SW 1271 (cell line): ENCODE measurements at places on chromosomes 5 and 9.

DNA sequence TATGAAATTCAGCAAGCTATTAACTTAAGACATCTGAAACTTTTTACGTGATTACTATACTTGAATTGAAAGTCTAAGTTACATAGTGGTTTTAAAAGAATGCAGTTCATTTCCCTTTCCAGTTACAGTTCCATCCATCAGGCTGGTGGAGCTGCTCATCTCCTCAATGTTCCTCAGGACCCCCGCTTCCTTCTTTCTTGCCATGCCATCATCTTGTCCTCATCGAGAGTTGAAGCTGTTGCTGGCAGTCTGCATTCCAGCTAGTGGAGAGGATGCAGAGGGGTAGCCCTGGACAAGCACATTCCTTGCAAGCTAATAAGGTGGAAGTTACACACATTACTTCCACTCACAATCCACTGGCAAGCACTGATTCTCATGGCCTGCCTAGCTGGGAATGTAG is 8.8 kb upstream of the RNF183 start:
- DNase-seq, result no peak

DNA sequence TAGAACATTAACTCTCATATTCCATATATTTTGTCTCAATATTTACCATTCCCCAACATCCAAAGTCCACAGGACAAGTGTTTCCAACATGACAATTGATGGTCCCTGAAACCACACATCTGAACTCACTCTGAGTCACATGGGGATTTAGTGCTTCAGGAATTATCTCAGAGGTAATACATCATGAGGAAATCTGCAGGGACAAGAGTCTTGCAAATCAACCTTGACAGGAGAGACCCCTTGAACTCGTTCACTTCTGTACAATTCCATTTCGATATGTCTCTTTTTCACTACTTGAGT is 119.7 kb upstream of the ABCA1 start:
- DNase-seq, result no peak

GRCh38 chr5:76710991-76711390 is 4.9 kb upstream of the F2R start:
- no peak for DNase-seq

GRCh38 chr9:115445655-115446054 is 327.7 kb upstream of the TNC start:
- DNase-seq, result no peak

- DNase-seq, result no peak
Observed at GRCh38 chr5:38434966-38435705, 121.3 kb downstream of the LIFR start.

DNA sequence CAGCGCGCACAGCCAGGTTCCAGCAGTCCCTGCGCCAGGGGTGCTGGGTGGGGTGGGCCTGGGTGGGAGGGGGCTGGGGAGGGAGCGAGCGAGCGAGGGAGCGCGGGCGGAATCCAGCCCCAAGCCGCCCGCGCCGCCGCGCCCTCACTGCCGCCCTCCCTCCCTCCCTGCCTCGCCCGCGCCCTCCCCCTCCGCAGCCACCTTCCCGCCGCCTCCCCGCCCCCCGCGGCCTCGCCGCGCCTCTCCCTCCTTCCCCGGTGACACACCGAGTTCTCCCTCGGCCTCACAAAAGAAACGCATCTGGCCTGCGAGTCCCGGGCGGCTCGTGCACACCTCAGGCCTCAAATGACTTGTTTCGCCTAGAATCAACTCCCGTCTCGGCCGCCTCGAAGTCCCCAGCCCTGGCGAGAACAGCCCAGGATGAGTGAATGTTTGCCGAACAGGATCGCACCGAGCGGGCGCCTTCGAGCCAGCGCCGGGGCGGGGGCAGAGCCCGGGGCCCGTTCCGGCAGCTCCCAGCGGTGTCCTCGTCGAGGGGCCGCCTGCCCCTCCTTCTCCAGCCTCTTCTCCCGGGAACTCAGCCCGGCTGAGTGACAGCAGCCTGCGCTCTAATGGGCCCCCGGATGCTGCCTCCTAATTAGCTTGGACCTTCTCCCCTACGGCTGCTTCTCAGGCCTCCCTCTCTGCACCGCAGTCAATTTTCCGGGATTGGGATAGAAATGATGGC is 371 bp upstream of the PITX1 start:
- DNase-seq, result no peak

DNA sequence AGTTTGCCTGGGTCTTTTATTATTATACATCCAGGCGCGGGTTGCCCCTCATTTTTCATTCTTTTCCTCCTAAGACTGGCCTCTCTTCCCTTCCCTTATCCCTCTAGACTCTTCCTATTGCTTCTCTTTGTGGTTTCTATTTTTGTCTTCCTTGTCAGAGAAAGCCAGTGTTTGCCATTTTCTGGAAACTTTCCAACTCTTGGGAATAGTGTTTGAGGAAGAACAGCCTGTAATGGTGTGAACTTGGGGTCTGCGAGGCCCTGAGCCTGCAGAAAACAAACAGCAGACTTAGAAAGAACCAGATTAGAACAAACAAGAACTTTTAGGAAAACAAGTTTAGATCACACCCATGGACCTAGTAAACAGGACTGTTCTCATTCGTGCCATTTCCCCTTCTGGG is 15.5 kb downstream of the PRKACG start:
- DNase-seq, result no peak

- DNase-seq, result no peak
Observed at GRCh38 chr9:33455945-33456344, 8.6 kb upstream of the AQP3 start.

DNA sequence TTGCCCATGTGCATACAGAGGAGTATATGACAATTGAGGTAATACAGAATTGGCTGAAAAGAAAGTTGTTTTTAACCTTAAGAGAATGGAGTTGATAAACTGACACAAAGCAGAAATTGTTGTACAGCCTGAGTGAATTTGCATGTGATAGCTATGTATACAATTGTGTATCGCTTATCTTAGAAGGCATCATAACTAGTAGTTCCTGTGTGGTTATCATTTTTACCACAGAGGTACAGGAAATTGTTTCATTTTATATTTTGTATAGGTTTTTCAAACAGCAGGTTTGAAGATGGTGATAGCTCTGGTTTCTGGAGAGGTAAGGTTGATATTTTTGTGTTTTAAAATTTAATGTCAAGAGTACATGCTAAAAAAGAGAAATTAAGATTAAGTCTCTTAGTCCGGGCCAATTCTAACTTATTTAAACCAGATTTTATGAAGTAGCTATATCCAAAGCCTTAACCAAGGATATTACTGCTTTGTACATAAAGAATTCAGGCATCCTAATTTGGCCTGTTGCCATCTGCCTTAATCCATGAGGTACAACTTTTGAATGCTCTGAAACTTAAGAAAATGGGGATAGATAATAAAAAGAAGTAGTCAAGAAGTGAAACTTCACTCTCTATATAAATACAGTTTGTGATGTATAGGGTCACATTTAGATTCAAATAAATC is 26.0 kb downstream of the DDX4 start:
- DNase-seq, result no peak

- DNase-seq, result no peak
Observed at GRCh38 chr9:97591535-97591934, 41.6 kb downstream of the TSTD2 start.

GRCh38 chr5:90585337-90585986 is 26.9 kb downstream of the ADGRV1 start:
- no peak for DNase-seq

DNA sequence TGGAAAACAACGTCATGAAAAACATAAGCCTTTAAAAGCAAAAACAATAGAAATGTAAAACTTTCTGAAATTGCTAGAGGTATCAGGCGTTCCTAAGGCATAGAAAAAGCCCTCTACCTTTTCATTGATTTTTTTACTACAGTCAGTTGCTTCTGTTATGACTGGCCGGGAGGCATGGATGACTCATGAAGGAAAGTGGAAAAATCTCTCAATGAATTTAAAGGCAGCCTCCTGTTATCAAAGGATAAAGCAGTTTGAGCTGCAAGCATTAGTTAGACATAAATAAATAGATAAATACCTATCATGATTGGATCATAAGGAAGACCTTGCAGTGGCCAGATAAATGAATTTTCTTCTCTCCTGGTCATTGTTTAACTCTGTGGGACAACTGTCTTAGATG is 281.6 kb downstream of the MAST4 start:
- DNase-seq, result no peak

GRCh38 chr9:101716629-101717028 is 21.8 kb downstream of the GRIN3A start:
- DNase-seq, result no peak

DNA sequence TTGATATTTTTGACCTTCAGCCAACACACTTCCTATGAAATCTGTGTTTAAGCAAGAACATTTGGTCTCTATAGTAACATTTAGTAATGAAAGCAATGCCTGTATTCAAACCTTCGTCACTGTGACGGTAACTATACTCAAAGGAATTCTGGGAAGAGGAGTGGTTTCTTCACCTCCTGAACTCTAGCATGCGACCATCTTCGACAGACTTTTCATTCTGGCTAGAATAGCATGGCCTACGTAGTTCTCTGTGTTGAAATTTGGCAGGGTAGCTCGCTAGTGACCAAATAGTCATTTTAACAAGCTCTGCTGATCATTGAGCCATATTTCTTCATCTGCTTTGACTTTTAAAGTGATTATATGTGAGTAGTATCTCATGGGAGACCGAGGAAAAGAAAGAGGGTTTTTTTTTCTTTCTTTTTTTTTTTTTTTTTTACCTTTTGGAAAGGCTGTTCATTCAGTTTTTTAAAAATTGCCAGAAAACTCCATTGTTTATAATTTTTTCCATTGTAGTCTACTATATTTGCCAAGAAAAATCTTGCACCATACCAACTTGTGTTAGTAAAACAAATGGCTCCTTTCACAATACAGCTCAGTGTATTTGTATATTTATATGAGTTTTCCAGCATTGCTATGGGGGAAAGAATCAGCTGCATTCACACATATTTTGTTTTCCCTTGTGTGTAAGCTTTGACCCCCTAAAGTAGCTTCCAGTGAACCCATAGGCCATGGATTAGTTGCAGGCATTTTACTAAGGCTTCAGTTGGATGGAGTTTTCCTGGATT is 166.8 kb downstream of the NNT start:
- no peak for DNase-seq

DNA sequence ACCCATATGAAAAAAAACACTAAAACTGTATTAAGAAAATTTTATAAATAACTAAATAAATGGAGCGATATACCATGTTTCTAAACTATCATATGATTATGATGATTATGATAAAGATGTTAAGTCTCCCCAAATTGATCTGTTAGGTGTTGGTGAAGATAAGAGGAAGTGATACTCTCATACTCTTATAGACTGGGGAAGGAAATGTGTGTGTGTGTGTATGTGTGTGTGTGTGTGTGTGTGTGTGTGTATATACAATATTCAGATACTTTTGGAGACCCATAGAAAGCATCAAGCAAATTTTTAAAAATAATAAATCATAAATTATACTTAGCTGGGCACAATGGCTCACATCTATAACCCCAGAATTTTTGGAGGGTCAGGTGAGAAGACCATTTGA is 62.9 kb downstream of the TMEM232 start:
- DNase-seq, result no peak

- no peak for DNase-seq
Observed at GRCh38 chr5:8857051-8857450, 688.8 kb downstream of the SEMA5A start.

- DNase-seq, result no peak
Observed at GRCh38 chr5:128432913-128433440, 105.1 kb downstream of the FBN2 start.

GRCh38 chr9:126114409-126114760 is 212.2 kb upstream of the MVB12B start:
- DNase-seq, result no peak

DNA sequence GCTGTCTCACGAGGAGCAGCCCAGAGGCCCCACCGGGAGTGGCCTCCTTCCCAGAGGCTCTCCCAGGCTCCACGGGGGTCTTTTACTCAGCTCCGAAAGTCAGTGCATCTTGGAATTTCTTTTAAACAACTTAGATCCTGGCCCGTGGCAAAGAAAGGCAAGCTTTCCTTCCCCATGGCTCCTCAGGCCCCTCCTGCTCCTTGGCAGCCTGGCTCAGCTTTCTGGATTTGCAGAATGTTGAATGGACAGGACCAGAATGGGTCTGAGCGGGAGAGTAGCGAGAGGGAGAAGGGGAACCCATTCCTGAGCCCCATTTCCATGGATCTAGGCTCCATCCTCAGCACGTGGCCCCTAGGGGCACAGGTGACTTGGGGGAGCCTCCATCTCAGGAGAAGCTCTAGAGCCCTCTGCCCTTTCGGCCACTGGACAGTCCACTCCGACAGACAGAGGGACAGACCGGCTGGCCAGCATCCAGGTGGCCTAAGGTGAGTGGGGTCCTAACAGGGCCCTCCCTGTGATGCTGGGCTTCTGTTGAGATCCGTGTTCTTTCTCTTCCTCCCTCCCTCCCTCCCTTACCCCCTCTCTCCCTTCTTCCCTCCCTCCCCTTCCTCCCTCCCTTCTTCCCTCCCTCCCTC is 173.9 kb upstream of the PPP1R26 start:
- DNase-seq, result no peak

- DNase-seq, result no peak
Observed at GRCh38 chr5:373710-374602, 52.4 kb downstream of the AHRR start.

DNA sequence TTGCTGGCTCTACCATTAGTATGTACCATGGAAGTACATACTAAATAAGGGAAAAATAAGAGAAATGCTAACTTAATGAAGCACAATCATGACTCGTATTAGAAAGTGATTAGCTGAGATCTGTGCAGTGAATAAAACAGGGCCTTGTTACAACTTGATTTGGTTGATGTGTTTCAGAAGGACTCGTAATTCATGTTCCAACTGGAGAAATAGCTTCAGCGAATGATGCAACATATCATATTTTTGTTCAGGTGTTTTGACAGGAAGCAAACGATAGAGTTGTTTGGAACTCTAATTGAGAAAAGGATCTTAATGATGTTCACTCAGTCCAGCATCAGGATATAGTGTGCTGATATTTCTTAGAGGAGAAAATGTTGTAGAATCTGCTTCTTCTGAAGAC is 474.6 kb upstream of the WWC1 start:
- DNase-seq, result no peak

GRCh38 chr9:81595887-81596543 is 93.3 kb downstream of the TLE1 start:
- DNase-seq, result no peak

- DNase-seq, result no peak
Observed at GRCh38 chr9:135416664-135417290, 62.8 kb upstream of the PPP1R26 start.

- no peak for DNase-seq
Observed at GRCh38 chr9:101706261-101706798, 32.1 kb downstream of the GRIN3A start.

- DNase-seq, result no peak
Observed at GRCh38 chr5:163306421-163306820, 131.0 kb upstream of the CCNG1 start.

GRCh38 chr5:154766558-154767281 is 11.5 kb downstream of the LARP1 start:
- DNase-seq, result no peak

GRCh38 chr5:15501091-15501791 is 1.3 kb downstream of the FBXL7 start:
- peak; percentile 60 for DNase-seq

DNA sequence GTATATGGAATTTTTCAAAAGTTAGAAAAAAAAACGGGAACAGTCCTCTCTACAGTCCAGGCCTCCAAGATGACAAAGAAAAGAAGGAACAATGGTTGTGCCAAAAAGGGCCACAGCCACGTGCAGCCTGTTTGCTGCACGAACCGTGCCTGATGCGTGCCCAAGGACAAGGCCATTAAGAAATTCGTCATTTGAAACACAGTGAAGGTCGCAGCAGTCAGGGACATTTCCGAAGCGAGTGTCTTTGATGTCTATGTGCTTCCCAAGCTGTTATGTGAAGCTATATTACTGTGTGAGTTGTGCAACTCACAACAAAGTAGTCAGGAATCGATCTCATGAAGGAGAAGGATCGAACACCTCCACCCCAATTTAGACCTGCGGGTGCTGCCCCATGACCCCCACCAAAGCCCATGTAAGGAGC is 37.4 kb downstream of the HMGCR start:
- DNase-seq, result no peak

GRCh38 chr5:171647904-171648260 is 137.7 kb upstream of the SMIM23 start:
- DNase-seq, result no peak
